ENCODE measurements at places on chromosomes 11 and 22.

DNA sequence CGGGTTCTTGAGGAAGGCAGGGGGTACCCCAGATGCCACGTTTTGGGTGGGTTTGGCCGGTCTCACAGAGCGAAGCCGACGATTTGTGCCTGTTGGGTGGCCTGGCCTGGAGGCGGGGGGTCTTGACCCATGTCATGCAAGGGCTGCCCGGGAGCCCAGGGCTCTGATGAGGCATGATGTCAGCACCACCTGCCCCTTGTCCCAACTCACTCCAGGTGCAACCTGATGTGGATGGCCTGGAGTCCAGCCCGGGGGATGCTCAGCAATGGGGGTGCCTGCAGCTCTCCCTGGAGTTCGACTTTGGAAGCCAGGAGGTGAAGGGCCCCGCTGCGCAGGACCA, 851 bp downstream of the SYT8 start:
- no peak for DNase-seq

GRCh38 chr11:60377401-60378136, 763 bp upstream of the MS4A7 start:
- no peak for DNase-seq

DNA sequence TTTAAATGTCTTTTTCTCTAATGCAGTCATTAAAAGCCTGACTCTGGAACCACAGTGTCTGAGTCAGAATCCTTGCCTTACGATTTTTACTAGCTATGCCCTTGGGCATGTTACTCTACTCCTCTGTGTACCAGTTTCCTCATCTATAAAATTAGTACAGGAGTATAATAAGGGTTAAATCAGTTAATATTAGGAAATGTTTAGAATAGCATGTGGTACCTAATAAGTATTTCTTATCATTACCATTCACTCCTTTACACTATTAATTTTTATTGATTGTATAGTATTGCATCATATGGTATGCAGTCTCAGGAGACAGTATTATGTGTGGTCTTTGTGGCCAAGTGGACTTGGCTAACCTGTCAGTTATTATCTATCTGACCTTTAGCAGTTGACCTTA, 68.2 kb downstream of the METTL15 start:
- DNase-seq: no peak

DNA sequence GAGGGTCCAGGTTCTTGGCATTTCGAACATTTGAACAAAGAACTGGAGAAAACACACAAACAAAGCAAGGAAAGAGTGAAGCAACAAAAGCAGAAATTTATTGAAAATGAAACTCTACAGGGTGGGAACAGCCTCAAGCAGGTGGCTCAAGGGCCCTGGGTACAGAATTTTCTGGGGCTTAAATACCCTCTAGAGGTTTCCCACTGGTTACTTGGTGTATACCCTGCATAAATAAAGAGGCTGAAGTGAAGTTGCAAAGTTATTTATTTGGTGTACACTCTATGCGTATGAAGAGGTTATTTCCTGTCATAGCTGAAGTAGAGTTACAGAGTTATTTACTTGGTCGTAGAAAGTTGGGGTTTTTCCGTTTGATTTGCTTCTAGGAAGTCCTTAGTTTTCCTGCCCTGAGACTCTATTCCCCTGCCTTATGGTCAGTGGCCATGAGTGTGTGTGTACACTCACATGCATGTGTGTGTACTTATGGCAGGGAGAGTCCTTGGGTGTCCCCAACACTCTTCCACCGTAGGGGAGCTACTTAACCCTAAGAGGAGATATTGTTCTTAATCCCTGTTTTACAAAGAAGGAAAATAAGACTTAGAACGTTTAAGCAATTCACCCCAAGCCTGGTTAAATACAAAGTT, 5.6 kb upstream of the SMCO4 start:
- DNase-seq: no peak

GRCh38 chr11:9601037-9601875, 27.8 kb downstream of the WEE1 start:
- peak; percentile 21 for DNase-seq
